Stimulated activated CD4-positive, alpha-beta T cell treated with anti-CD3 and anti-CD28 coated beads, Interleukin-12 subunit alpha, Interleukin-12 subunit beta, amount 100 ng/mL, for 24 hours (primary cell): ENCODE measurements at places on chromosomes 1 and 21.
A peak's percentile ranks its signal among the peaks of the same experiment; 100 is the strongest.

DNA sequence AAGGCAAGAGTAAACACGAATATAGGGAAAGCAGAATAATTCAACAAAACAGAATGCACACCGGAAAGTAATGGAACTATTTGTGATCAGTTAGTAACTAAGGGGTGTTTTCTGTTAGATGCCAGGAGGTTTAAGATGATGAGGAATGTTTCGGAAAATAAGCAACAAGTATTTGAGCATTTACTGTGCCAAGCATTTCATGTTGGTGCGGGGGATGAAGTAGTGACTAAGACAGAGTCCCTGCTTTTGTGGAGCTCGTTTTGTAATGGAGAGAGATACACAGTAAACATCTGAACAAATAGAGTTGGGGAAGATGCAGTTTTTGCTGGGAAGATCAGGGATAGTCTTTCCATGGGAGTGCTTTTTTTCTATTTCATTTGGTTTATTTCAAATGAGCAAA lies 78.7 kb downstream of the DYRK1A start:
- no peak for DNase-seq

GRCh38 chr1:214136324-214136919 lies 144.5 kb upstream of the SMYD2 start:
- DNase-seq = no peak

GRCh38 chr1:5727871-5728643 lies 264.2 kb downstream of the NPHP4 start:
- no peak for DNase-seq

GRCh38 chr1:145891587-145892485 lies 6.2 kb upstream of the ANKRD35 start:
- peak; percentile 52 for DNase-seq

DNA sequence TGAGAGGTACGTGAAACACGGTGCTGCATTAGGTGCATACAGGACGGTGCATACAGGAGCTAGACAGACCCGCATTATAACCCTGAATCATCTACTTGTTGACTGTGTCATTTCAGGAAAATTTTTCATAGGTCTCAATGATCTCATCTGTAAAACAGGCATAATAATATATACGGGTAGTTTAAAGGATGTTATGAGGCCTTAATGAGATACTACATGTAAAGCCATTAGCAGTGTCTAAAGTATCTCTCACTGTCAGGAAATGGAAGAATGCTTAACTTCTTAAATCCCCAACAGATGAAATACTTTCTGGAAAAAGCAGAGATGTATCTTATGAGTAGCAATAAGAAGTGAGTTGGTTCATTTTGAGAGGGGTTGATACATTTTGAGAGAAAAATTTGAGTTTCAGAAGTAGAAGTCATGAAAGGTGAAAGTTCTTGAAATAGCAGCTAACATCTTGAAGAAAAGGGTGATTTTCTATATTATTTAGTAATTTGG lies 669.6 kb downstream of the PTPRC start:
- DNase-seq = no peak

GRCh38 chr21:36528716-36529115 lies 48.8 kb upstream of the CLDN14 start:
- no peak for DNase-seq

GRCh38 chr1:15934211-15935055 lies 41.5 kb downstream of the ZBTB17 start:
- no peak for DNase-seq

- DNase-seq = no peak
These were observed 133.2 kb downstream of the USH2A start for GRCh38 chr1:216290074-216290473.

- DNase-seq = no peak
These were observed 86.2 kb upstream of the HP1BP3 start for GRCh38 chr1:20873311-20873710.

DNA sequence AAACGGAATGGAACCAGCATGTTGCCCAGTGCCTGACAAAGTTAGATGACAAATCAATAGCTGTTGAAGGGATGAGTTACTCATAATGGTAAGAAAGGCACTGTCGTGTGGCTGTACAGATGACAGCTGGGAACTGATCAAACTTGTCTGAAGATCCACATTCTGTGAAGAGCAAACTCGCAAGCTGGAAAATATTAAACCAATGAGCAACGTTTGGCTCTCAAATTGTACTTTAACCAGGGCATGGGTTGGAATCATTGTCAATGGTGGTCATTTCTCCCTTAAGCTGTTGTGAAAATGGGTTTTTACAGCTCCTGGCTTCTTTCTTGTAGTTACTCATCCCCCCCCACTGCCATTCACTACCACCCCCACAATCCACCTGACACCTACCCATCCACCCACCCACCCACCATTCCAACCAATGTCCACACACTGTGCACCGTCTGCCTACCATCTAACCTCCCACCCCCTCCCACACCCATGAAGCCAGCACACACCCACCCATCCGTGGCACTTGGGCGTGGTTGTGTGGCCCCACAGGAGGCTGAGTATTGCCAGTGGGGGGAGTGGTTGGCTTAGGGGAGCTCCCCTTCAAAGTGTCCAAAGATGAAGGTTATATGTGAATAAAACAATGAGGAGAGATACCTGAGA lies 46.7 kb downstream of the CLDN14 start:
- DNase-seq = no peak

DNA sequence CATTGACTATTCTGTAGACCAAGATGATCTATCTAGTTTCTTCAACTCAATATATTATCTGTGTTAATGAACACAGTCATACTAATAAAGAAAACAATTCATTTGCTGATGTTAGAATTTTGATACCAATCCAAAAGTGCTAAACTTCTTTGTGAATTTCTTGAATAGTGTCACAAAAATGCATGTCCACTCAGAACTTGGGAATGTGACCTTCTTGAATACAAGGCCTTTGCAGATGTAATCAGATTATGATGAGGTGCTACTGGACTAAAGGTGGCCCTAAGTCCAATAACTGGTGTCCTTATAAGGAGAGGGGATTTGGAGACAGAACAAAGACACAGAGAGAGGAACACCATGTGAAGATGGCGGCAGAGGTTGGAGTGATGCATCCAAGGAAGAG lies 305.8 kb upstream of the ZP4 start:
- no peak for DNase-seq

DNA sequence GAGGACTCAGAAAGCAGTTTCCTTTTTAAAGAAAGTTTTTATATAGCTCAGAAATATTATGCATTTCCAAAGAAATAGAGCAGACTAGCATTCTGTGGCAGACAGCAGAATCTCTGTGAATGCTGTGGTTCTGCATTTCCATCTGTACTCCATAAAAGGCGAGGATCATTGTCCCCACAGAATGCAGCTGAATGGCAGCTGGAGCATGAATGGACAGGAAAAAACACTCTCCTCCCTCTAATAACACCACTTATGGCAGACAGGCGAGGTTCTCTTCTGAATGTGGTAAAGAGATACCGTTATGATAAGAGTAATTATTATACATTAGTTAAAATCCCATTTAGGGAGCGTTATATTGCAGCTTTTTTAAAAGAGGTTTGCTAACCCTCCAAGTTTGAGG lies 81.4 kb upstream of the WLS start:
- no peak for DNase-seq

- DNase-seq = no peak
These were observed 64.5 kb downstream of the CD58 start for GRCh38 chr1:116506132-116507004.

GRCh38 chr1:191582169-191582568 lies 576.1 kb upstream of the RGS18 start:
- DNase-seq = no peak

DNA sequence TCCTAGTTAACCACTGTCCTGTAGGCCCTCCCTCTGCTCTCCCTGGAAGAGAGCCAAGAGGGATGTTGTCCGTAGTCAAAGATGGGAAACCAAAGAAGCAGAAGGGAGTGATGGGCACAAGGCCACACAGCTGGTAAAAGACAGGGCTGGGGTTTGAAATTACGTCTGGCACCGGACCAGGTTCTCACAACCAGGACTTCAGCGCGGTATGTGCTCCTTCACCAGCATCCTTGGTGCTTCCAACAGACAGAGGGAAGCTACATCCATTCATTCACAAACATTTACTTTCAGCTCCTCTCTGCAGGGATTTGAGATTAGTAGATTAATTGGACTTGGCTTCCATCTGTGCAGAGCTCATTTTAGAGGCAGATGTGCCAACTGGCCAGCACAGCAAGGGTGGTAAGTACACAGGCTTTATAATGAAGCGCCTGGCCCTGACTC lies 191.2 kb downstream of the TRABD2B start:
- DNase-seq = no peak

DNA sequence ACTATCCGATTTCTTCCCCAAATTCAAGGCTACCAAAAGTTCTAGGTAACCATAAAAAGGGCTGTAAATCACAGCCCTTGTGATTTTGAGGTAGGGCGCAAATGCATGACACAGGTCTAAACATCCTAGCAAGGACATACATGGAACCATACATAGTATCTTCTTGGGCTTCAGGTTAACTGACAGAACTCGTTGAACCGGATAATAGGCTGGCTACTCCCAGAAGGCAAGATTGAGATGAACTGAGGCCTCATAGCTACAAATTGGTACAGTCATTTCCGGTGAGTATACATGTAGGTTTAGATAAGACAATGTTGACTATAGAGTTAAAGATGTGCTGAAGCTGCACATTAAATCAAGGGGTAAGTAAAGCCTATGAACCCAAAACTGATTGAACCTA lies 27.3 kb upstream of the TP53BP2 start:
- DNase-seq = no peak
